B cell (primary cell): ENCODE measurements at places on chromosomes 4 and X. TPM values are rescaled to one million over a fixed set of nuclear protein-coding genes. Genes with fewer than 3 reads are reported as not detected.

DNA sequence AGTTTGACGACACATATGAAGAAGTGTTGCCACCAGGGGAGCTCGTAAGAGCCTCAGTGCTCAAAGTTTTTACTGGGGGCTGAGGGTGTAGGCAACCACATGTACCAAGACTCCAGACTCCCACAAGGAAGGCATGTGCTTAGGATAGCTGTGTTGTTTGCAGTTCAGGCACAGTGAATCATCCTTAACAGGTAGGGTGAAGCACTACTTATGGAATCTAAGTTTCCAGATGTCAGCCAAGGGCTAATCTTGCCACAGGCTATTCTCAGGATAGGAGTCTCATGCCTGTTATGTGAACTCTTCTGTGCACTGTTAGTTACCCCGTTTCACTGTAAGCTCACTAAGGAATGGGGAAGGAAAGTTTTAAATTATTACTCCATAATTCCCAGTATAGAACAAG, 202.6 kb downstream of the TMA16 start:
- no peak for DNase-seq
- H3K27ac ChIP-seq, result no peak overlapping the region
- peaks cover 6% of the 10 kb centered on the region for H3K27me3 ChIP-seq
- H3K4me3 ChIP-seq, result no peak overlapping the region
- H3K36me3 ChIP-seq, result no peaks in the 10 kb centered on the region

GRCh38 chrX:65697915-65698796, 30.7 kb downstream of the MSN start:
- H3K4me3 ChIP-seq, result peak overlapping the region; percentile 21
- peak; percentile 83 for DNase-seq
- H3K27ac ChIP-seq, result peak overlapping the region; percentile 83
- peaks cover 10% of the 10 kb centered on the region for H3K36me3 ChIP-seq
- H3K27me3 ChIP-seq, result no peaks in the 10 kb centered on the region
- H3K4me1 ChIP-seq, result peaks cover 86% of the 10 kb centered on the region

DNA sequence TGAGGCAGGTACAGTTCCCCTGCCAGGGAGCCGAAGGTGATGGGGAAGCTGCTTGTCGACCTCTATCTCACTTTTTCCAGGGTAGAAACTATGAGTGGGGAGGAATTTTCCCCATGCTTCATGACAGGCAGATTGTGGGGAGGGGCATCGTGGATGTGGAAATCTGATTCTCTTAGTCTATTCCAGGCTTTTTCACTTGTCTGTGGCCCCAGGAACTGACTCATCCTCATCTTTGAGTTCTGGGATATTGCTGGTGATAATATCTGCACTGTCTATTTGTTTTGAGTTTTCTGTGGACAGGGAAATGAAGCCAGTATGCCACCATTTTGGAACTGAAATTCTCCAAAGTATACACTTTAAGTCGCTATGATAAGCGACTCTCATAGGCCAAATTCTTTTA, 7.6 kb upstream of the TLR2 start:
- H3K36me3 ChIP-seq, result no peaks in the 10 kb centered on the region
- peaks cover 6% of the 10 kb centered on the region for H3K27me3 ChIP-seq

Gene SPINK2
- total RNA-seq, result 0.63 and 0.94 TPM in 2 replicates

Gene ARAP2
- total RNA-seq, result 88.0 and 89.0 TPM in 2 replicates

Gene MAD2L1
- 1.5 and 5.0 TPM in 2 replicates for total RNA-seq

Gene PARM1
- total RNA-seq, result 6.6 and 7.8 TPM in 2 replicates

Gene COL25A1
- not detected in 2 replicates for total RNA-seq

Gene TMEM150C
- total RNA-seq, result not detected in 2 replicates
